ENCODE measurements at places on chromosomes 4 and X.

DNA sequence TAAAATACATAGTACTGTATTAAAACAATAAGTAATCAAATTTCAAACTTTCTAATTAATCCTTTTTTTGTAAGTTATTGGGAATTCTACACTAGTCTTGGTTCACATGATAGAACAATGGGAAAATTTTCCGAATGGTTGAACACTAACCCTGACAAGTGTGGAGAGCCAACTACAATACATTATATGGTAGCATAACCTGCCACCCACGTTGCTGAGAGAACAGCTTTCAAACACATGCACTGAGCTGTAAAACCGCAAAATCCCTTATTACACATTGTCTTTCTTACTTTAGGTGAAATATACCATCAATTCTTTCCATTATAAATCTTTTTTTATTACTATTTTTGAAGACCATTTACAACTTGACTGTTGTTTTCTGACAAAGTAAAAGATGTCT, 54.7 kb downstream of the ANAPC10 start:
- DNase-seq: no peak

- DNase-seq: no peak
These were observed 2.6 kb downstream of the GPRIN3 start for GRCh38 chr4:89305028-89305427.

DNA sequence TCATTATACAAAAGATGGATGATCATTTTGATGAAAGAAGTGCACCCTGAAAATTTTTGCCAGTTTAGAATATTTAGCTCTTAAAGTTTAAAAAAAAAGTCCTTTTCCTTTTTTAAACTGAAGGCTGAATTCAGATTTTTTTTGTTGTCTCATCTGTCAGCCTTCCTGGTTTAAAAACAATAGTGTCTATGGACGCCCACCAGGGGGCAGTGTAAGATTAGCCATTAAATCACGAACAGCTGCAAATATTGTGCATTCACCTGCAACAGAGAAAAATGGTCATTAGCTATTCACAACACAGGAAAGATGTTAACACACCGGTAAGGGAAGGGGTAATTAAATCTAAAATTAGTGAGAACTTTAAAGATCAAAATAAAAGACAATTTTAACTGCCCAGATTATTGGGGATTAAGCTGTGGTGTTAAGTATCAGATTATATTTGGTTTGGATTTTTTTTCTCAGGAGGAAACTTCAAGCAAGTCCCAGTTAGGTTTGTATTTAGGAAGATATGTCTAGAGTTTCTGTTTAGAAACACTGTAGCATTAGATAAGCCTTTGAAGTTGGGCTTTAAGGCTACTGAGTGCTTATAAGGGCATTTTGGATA, 4.4 kb upstream of the CXorf38 start:
- peak; percentile 70 for DNase-seq

DNA sequence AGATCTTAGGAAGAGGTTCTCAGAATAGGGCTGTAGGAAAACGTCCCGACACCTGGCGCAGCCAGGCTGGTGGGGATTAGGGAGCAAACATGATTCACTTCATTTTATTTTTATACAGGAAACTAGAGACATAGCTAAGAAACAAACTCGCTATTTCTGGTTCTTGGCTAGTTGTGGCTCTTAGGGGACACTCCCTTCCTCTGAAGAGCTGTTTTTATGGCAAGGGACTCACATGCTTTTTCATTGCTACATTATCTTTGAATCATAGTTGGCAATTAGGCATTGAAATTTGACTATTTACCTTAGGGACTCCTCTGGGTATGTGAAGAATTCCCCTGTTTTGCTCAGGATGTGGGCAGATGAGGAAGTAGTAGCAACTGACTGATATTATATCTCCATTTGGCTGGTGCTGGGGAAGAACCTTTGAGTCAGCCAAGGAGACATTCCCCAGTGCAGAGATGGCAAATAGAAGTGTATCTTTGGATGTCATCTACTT, 174.5 kb downstream of the SMIM20 start:
- DNase-seq: peak; percentile 76

GRCh38 chr4:123893011-123893981, 496.7 kb downstream of the SPRY1 start:
- no peak for DNase-seq

DNA sequence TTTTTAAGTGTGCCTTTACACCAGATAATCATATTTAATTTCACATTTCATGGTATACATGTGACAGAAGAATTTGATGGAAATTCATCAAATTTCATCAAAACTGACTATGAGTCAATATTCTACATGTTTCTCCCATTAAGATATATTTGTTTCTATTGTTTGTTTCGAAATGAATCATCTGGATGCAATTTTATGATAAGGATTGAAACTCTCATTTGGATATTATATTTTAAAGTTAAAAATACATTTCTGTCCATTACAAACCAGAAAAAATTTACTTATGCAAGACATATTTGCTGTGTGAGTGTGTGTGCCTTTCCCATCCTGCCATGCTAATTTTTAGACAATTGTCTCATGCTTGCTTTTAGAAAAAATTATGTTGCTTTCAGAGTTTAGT, 52.2 kb downstream of the SULT1B1 start:
- no peak for DNase-seq

DNA sequence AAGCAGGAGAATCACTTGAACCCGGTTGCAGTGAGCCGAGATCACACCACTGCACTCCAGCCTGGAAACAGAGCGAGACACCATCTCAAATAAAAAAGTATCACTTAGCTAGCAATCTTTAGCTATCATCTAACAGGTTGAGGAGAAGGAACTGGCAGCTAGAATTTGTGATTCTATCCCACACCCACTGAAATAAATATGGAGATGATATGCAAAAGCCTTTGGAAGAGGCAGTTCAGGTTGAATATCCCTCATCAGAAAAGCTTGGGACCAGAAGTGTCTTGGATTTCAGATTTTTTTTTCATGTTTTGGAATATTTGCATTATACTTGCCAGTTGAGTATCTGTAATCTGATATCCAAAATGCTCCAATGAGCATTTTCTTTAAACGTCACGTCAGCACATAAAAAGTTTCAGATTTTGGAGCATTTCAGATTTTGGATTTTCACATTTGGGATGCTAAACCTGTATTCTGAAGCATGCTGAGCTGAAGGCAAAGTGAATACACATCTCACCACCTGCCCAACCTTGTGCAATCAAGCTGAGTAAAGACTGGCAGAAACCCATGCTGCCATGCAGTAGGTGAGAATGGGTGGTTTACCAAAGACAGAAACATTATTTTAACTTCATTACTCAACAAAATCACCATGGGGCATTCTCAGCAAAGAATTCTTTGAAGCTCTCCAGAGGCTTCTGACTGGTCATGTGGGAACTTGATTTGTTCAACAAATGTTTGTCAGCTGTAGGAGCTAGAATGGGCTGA, 159.3 kb downstream of the SH3KBP1 start:
- no peak for DNase-seq

- DNase-seq: no peak
These were observed 38.5 kb upstream of the YTHDC1 start for GRCh38 chr4:68388347-68388865.

- DNase-seq: no peak
These were observed 55.4 kb upstream of the RASGEF1B start for GRCh38 chr4:81527115-81527514.

DNA sequence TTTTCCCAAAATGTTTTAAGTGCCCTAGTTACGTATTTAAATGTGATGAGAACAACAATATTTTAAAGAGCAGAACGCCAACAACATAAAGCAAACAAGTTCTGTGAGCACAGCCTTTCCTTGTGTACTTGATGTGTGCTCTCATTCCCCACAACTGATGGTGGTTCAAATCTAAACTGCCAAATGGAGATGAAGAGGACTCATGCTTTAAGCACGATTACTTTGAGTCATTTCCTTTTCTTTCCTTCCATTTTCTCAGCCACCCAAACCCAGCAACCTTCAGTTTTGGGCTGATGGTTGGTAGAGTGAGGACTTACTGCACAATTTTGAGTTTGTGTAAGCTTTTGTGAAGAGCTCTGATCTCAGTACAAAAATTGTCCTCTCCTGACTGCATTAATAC, 1.7 kb downstream of the NSD2 start:
- peak; percentile 65 for DNase-seq

DNA sequence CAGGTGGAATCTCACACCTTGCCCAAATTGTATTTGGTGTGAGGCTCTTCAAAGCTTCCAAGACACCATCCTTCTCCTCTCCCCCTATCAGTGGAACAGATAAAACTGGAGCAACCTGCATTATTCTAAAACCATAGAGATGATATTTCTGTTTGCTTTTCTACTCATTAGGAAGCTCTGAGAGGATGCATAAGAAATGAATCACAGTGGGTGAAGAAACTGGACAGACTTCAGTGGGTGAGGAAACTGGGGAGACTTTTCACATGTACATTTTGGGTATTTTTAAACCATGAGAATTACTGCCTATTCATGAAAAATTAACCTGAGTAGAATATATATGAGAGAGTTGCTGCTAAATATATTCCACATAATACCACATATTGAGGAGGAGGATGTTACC, 16.4 kb downstream of the HAND2 start:
- no peak for DNase-seq

GRCh38 chr4:107913283-107913899, 18.0 kb upstream of the CYP2U1 start:
- DNase-seq: peak; percentile 64
